CD4-positive, CD25-positive, alpha-beta regulatory T cell (primary cell): ENCODE measurements at places on chromosomes 1 and 21. TPM values are rescaled to one million over a fixed set of nuclear protein-coding genes. Genes with fewer than 3 reads are reported as not detected.

GBP7 gene
- 0.20 TPM for total RNA-seq

DNA sequence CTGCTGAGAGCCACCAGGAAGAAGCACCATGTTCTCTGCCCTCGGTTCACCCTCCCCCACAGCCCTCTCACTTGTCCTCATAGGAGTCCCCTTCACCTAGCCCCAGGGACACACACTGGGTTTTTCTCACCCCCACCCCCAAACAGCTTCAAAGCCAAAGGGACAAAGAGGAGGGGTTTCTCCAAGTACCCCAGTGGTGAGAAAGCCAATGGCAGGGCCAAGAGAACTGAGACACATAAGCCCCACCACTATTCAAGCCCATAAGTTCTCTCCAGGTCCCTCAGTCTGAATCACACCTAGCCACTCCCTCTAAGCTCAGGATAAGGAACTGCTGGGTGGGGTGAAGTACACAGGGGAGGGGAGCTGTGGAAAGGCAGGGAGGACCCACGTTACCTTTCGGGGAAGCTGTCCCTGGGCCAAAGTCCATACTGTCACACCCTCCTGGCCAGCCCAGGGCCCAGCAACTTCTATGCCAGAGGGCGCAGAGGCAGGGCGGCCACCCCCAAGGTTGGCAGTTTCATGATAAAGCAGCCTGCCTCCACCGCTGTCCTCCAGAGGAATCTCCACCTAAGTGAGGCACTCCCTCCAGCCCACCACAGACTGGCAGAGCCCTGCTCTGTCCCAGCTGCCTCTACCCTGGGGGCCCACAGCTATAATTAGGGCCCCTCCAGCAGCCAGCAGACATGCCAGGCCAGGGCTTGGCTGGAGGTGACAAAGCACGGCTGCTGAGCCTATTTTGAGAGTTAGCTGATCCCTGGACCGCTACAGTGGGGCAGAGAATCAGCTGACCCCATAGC lies 39.0 kb upstream of the PPP1R15B start:
- peaks cover 24% of the 10 kb centered on the region for H3K4me1 ChIP-seq
- H3K36me3 ChIP-seq, result peaks cover 5% of the 10 kb centered on the region
- no peak overlapping the region for H3K4me3 ChIP-seq
- DNase-seq, result no peak
- no peak overlapping the region for H3K27ac ChIP-seq
- H3K27me3 ChIP-seq, result no peaks in the 10 kb centered on the region

DNA sequence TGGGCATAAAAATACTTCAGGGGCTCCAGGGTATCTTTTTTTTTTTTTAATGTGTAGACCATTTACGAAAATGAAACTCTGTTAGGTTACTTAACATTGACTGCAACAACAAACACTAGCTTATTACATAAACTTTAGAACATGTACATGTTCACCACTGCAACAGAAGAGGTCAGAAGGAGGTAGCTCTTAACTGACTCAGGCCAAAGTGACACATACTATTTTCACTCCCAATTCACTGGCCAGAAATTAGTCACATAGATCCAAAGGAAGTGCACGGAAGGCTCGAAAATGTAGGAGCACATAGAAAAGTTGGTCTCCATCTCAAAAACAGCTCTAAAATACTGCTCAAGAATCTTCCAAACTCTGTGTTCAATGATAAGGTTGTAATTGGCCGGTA lies 107.2 kb downstream of the AKT3 start:
- no peak for DNase-seq
- H3K27me3 ChIP-seq, result no peaks in the 10 kb centered on the region
- H3K36me3 ChIP-seq, result no peaks in the 10 kb centered on the region
- no peak overlapping the region for H3K27ac ChIP-seq

GRCh38 chr1:206508956-206509355 lies 1.6 kb downstream of the RASSF5 start:
- no peak overlapping the region for H3K4me3 ChIP-seq
- H3K27me3 ChIP-seq, result peaks cover 13% of the 10 kb centered on the region
- no peaks in the 10 kb centered on the region for H3K36me3 ChIP-seq
- H3K27ac ChIP-seq, result no peak overlapping the region

- no peak for DNase-seq
- no peak overlapping the region for H3K4me3 ChIP-seq
- H3K36me3 ChIP-seq, result no peaks in the 10 kb centered on the region
- H3K4me1 ChIP-seq, result no peaks in the 10 kb centered on the region
- no peaks in the 10 kb centered on the region for H3K27me3 ChIP-seq
Observed at GRCh38 chr1:116923421-116923820, 13.7 kb downstream of the PTGFRN start.

DNA sequence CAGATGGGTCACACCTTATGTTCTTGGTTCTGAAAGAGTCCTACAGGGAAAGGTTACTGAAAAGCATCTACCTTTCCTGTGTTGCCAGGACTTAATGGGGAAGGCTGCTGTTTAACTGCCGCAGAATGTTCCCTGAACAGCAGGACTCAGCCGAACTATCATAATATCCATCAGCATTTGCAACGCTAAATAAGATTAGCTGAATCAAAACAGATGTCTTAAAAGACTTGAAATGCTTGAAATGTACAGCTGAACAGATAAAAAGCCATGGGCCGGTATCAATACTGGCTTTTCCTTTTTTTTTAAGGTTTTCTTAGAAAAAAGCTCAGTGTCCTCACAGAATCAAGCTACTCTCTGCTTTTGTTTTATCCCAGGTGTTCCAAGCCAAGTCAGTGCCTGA lies 19.7 kb upstream of the ATP13A2 start:
- no peaks in the 10 kb centered on the region for H3K4me1 ChIP-seq
- H3K4me3 ChIP-seq, result no peak overlapping the region
- no peak overlapping the region for H3K27ac ChIP-seq
- no peak for DNase-seq
- peaks cover 72% of the 10 kb centered on the region for H3K36me3 ChIP-seq
